AG10803 (cell line): ENCODE measurements at places on chromosomes 13 and 19.

GRCh38 chr13:36134632-36135031, 3.5 kb upstream of the DCLK1 start:
- no peak for DNase-seq

- DNase-seq = no peak
Observed at GRCh38 chr13:107874456-107874855, 340.9 kb downstream of the LIG4 start.

- peak; percentile 56 for DNase-seq
Observed at GRCh38 chr13:113098162-113098732, 7.3 kb upstream of the F7 start.

GRCh38 chr13:24050292-24050711, 110.2 kb upstream of the SPATA13 start:
- DNase-seq = peak; percentile 66

GRCh38 chr19:55165952-55166529, 372 bp downstream of the DNAAF3 start:
- peak; percentile 74 for DNase-seq

- peak; percentile 66 for DNase-seq
Observed at GRCh38 chr13:73913079-73913740, 221.0 kb downstream of the KLF12 start.

DNA sequence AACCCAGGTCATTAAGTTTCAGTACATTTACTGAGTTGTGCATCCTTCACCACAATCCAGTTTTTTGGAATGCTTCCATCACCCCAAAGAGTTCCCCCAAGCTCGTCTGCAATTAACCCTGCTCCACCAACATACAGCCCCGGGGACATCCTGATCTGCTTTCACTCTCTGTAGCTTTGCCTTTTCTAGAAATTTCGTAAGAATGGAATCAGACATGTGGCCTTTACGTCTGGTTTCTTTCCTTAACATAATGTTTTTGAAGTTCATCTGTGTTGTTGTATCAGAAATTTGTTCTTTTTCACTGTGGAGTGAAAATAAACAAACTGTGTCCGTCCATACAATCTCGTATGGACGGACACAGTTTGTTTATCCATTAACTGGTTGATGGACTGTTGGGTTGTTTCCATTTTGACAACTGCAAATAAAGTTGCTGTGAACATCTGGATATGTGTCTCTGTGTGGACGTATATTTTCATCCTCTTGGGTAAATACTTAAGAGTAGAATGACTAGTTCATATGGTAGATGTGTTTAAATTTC, 2.9 kb downstream of the KLHL26 start:
- DNase-seq = no peak

- DNase-seq = no peak
Observed at GRCh38 chr13:109870274-109870673, 83.9 kb upstream of the IRS2 start.

GRCh38 chr13:24179486-24179850, 18.9 kb downstream of the SPATA13 start:
- no peak for DNase-seq

- DNase-seq = no peak
Observed at GRCh38 chr19:42150364-42150763, 18.1 kb upstream of the POU2F2 start.
